ENCODE measurements at places on chromosomes 7 and 10. TPM values are rescaled to one million over a fixed set of nuclear protein-coding genes. Genes with fewer than 3 reads are reported as not detected.

Gene FXYD4
- total RNA-seq: not detected

Gene SMO
- 37.4 TPM for total RNA-seq

Gene UBTD1
- total RNA-seq: 38.2 TPM

Gene CNOT4
- 25.4 TPM for total RNA-seq

Gene GRID2IP
- total RNA-seq: 0.15 TPM

Gene PRLHR
- total RNA-seq: not detected

Gene MYOZ1
- total RNA-seq: 18.4 TPM

Gene TACR2
- not detected for total RNA-seq

Gene SCART1
- 2.4 TPM for total RNA-seq

Gene INA
- total RNA-seq: 10.4 TPM

Gene TMEM213
- not detected for total RNA-seq

Gene CYP2E1
- total RNA-seq: 6.3 TPM

Gene SPDYE18
- 0.20 TPM for total RNA-seq

Gene SPDYE6
- total RNA-seq: not detected
